Tibial nerve (tissue), 4 donors: ENCODE measurements at places on chromosomes 6 and 20.

DNA sequence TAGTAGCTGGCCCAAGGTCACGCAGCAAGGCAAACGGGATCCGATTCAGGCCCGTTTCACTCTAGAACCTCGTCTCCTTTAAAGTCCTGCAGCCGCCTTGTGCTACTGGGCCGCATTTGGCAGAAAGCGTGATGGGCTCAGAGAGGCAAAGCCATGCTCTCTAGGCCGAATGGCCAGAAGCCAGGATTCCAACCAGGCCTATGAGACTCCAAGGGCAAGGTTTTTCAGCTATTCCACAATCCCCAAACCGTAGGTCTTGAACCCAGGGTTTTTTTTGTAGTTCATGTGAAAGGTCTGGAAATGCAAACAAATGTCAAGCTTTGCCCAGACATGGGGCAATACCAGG lies 174.1 kb downstream of the PREX1 start:
- DNase-seq = no peak

GRCh38 chr6:21201637-21202350 lies 391.8 kb upstream of the SOX4 start:
- no peak for DNase-seq

DNA sequence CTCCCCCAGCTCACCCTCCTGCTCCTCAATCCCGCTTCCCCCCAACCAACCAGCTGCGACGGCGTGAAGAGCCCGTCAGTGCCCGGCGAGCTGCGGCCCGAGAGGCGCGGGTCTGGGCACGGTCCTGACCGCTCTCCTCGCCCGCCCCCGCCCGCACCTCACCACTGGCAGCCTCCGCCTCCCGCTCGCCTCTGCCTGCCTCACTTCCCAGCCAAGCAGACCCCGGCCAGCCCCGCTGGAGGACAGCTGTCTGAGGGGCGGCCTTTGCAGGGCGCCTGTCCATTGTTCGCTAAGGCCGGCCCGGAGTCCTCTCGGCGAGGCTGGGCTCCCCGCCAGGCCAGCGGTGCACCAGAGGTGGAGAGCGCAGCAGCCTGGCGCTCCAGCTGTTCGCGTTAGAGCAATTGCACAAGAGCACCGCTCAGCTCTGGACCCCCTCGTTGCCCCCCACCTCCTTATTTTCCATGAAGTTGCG lies 1.3 kb downstream of the SOBP start:
- peak; percentile 54 for DNase-seq

- no peak for DNase-seq
Observed at GRCh38 chr6:161038229-161039031, 46.9 kb downstream of the MAP3K4 start.

DNA sequence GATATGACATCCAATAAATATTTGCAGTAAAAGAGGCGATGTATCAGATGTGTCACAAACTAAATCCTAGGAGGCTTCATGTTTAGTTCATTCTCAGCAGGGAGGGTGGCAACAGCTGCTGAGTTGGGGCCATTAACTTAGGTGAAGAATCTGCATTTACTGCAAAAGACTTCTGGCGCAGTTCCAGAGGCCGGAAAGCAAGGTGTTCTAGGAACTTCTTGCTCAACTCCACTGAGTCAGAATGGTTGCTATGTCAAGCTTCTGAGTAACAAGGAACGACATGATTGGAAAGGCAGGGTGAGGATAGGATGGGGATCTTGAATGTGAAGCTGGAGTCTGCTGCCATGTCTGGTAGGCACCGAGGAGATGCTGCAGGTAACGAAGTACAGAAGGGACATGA lies 11.7 kb downstream of the ADNP start:
- no peak for DNase-seq
